ENCODE measurements at places on chromosomes 13 and 19.

DNA sequence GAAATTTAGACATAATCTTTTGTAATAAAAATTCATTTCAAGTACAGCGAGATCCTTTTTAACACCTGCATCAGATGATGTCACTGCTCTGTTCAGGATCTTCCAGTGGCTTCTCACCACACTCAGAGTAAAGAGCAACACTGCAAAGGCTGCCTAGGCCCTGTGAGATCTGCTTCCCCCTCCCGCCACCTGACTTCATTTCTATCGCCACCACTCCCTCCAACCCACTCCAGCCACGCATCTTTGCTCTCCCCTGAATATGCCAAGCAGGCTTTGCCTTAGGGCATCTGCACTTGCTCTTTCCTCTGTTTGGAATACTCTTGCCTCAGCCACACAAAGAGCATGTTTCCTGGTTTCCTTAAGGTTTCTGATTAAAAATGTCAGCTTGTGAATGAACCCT, 58.3 kb downstream of the MBNL2 start:
- DNase-seq, result no peak

- DNase-seq, result peak; percentile 27
These were observed 367.4 kb downstream of the SPRY2 start for GRCh38 chr13:79973533-79973963.

GRCh38 chr19:32718286-32718685, 1.3 kb upstream of the TDRD12 start:
- no peak for DNase-seq

DNA sequence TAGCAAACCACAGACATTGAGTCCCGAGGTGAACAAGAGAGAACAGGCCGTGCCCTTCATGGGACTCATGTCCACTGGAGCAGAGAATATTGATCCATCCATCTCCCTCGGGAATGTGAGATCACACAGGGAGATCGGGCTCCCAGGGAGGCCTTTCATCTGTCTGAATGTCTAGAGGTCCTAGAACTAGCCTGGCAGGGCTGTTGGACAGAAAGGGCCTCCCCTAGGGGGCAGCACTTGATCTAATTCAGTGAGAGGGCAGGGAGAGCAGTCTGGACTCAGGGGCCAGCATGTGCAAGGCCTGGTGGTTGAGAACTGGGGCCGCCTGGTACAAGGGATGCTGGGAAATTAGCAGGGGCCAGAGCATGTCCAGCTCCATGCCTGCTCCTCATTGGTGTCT, 4.3 kb downstream of the RUVBL2 start:
- DNase-seq, result peak; percentile 81

DNA sequence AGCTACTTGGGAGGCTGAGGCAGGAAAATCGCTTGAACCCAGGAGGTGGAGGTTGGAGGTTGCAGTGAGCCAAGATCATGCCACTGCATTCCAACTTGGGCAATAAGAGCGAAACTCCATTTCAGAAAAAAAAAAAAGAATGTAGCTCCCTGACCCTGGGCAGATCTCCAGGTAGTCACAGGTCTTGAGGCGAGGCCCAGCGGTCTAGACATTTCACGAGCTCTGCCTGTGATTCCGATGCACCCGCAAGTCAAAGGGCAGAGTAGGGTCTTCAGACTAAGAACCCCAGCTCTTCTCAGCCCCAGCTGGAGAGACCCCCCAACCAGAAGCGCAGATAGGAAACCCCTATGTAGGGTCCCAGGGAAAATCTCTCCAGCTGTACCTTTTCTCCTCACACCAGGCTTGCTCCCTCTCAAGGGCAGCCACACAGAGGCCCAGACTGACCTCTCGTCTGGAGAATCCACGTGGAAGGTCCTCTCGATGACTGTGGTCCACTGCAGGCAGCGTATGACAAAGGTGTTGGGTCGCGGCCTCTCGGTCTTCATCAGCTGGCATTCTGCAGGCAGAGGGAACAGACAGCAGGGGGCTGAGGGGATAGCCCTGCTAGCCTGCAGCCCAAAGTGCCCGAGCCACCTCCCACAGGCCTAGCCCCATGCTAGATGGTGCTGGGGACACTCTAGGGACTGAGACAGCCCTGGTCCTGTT, 28.4 kb upstream of the CCNP start:
- no peak for DNase-seq

- no peak for DNase-seq
These were observed 6.0 kb downstream of the SMARCA4 start for GRCh38 chr19:10966809-10967208.

DNA sequence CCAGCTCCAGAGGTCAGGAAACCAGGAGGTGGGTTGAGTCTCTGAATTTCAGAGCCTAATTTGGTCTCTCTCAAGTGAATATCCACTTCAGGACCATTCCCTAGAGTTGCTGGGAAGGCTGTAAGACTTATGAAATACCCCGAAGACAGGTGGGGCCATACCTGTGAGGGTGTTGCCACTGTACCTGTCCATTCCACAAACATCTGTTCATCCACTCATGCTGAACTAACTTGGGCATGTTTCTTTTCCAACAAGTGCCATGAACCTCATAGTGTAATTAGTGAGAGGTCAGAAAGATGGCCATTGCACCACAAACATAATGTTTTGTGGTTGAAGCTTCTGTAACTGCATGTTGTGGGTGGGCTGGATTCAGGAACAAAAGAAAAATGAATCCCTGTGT, 7.8 kb downstream of the ILF3 start:
- DNase-seq, result no peak

DNA sequence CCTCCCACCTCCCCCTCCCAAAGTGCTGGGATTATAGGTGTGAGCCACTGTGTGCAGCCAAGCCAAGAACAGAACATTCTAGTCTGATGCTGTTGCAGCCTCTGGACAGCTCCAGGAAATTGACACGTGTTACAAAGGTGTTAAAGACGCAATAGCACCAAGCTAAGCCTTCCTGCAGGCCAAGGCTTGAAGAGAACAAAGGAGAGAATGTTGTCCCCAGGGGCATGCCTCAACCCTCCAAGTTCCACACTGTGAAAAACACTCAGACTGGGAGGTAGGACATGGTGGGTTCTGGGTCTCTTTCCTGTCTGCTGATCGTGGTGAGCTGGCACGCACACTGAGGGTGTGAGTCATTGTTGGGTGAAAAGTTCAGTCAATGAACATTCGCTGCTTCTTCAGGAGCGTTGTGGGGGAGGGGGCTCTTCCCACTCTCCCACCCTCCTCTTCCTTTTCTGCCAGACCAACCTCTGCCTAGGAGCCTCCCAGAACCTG, 5.3 kb upstream of the PTPRS start:
- DNase-seq, result no peak

DNA sequence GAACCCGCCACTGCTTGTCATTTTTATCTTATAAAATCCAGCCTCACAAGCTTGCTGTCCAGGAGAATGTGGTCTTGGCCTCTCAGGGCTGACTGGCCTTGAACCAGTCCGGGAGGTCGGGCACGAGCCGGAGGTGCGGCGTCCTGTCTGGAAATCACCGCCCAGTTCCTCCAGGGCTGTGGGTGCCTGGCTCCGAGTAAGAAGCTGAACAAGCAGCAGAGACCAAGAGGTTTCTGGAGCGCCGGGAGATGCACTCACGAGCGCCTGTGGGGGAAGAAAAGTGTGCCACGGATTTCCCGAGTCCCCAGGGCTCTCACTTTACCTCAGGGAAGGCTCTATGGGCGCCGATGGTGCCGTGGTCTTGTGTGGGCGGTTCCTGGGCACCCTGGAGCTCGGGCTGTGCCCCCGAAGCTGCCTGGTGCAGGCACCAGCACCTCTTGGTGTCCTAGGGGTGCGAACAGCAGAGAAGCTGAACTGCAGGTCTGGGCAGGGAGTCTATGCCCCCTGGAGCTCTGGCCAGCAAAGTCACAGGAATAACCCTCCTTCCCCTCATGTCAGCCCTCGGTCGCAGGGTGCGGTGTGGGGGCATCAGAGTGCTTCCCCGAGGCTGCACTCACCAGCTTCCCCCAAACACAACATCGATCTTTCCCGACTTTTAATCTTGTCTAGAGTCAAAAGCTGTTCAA, 50.0 kb downstream of the GAS6 start:
- DNase-seq, result no peak

GRCh38 chr19:45451850-45452387, 15.9 kb upstream of the FOSB start:
- no peak for DNase-seq

DNA sequence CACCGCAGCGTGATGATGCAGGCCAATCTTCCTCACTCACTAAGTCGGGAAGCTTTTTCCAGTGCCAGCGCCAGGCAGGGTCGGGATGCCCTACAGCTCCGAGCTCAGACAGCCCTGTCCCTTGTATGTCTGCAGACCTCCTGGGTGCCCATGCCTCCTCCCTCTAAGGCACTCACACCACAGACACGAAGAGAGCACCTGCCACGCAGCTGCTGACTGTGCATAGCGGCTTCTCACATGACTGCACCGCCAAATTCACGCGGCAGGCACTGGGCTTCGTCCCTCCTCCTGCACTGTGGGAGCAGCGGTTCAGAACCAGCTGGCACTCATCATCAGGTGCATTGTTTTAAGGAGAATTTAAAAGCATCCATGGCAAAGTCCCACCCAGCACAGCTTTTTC, 88.1 kb downstream of the SLC7A1 start:
- no peak for DNase-seq

- DNase-seq, result no peak
These were observed 16.8 kb downstream of the DAPK3 start for GRCh38 chr19:3954107-3954506.

DNA sequence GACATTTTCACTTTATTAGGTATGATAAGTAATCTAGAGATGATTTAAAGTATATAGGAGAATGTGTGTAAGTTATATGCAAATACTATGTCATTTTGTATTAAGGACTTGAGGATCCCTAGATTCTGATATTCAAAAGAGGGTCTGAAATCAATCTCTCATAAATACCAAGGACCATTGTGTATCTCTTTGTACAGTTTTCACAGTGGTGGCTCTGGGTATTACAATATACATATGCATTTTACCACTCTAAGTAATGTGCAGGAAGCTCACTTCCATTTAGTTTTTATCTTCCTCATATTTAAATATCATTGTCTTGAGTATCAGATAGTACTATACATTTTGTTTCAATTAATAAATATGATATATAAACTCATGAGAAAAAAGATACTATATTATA, 862.6 kb upstream of the PCDH20 start:
- DNase-seq, result no peak

- no peak for DNase-seq
These were observed 154.7 kb downstream of the URI1 start for GRCh38 chr19:30096596-30097370.

GRCh38 chr13:66887088-66887487, 343.0 kb downstream of the PCDH9 start:
- DNase-seq, result no peak

DNA sequence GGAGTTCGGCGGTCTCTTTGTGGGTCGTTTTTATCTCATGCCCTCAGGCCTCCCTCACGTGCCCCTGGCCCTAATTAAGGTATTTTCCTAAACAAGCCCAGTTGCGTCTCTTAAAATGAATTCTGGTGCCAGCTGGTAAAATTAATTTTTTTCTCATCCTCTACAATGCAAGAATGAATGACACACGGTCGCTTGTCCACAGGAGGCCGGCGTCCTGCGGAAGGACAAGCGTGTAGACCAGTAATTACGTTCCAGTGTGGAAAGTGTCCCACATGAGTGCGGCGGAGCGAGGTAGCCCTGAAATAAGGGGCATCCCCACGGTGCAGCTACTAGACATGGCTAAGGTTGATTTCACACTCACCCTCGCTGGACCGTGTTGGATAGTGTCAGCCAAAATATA, 34.5 kb upstream of the NDUFS7 start:
- DNase-seq, result no peak

DNA sequence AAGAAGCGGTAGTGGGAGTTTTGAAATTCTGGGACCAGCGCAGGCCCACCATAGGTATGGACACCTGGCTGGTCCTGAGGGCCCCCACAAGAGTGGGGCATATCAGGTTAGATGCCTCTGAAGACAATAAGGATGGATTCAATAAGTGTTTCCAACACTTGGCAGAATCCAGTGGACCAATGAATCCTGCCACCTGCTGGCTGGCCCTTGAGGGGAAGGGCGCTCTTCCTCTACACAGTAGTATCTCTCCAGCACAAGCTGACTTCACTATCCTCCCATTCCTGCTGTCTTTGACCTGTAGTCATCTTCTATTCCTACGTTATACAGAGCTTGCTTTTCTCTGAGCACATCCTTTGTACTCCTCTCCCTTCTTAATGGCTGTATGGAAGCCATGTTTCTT, 199.7 kb upstream of the TSHZ3 start:
- peak; percentile 33 for DNase-seq

GRCh38 chr19:18262144-18262543, 12.1 kb downstream of the IQCN start:
- no peak for DNase-seq

GRCh38 chr13:39600766-39601165, 2.2 kb downstream of the LHFPL6 start:
- DNase-seq, result peak; percentile 2

- peak; percentile 32 for DNase-seq
These were observed 645 bp downstream of the UBL3 start for GRCh38 chr13:29849731-29850212.

GRCh38 chr13:36029166-36029565, 102.0 kb downstream of the DCLK1 start:
- no peak for DNase-seq

DNA sequence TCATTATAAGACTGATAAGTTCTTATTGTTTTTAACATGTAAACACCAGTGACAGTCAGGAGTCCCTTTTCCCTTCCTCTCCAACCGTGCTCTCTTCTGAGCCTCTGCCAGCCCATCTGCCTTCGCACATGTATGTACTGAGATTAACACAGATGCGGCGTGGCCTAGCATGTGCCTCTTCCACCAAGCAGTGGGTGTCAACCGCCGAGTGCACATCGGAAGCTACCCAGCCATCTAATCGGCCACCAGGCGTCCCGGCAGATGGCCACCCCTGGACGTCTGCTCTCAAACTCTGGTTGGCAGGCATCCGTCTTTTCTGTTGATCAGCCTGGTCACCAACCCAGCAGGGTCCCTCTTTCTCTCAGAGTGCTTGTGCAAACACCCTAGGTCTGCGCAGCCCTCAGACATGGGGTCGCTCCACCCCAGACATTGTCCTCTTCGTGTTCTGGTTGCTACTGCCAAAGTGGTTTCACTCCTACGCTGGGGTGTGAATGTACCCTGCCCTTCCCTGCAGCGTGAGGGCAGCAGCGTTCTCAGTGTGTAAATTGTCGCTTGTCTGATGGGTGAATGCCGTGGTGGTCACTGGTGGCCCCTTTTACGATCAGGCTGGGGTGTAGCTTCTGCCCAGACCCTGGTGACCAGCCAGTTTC, 57.7 kb upstream of the LDLR start:
- DNase-seq, result no peak

DNA sequence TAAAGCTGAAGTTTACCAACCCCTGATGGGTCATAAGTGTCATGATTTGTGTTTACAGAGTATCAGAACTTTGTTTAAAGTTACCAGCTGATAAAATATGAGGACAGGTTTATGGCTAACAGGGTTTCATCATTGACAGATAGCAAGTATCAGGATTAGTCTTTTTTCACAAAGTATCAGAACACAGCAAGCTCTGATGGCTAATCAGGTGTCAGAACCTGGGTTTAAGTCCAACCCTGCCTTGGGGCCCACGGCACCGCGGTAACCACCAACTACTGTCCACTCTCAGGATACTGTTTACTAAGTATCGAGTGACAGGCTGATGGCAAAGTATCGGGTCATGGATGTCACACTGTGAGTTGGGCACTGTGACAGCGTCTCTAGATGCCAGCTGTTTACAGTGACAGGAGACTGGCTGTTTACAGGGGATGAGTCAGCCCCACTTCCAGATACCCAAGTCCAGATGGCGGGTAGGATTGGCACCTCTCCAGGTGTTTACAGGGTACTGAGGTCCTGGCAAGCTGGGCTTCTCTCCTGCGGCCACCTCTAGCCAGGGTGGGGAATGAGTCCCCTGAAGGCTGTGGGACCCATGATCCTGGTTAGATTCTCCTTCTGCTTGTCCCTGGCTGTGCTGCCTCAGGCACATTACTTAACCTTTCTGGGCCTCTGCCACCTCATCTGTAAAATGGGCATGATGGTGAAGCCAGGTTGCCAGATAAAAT, 21.8 kb downstream of the ARRDC2 start:
- DNase-seq, result no peak
